ENCODE measurements at places on chromosomes 6 and 20.

DNA sequence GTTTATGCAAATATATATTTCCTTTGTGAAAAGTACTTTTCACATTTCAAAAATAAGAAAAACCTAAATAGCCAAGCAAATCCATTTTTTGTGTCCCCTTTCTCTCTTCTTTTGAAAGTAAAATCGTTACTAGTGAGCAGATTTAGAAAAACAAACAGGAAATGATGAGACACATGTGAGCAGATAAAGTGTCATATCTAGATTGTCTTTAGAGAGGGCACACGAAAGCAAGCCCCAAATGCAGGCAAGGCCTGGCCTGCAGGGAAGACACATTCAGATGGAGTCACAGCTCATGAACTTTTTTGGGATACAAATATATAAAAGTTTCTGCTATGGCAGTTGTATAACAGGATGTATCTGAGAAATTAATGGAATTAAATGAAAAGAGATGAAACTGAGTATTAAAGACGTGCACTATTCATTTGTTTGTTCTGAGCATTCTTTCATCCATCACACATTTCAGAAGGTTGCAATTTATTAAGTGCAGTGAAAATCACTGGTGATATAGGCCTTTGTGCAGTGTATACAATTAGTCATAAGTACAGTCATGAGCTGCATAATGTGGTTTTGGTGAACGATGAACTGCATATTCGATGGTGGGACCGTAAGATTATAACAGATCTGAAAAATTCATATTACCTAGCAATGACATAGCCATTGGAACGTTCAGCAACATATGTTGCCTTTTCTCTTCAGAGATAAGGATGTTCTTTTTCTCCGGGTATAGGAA is 101.4 kb downstream of the PACRG start:
- no peak for DNase-seq

- peak; percentile 86 for DNase-seq
Measured at GRCh38 chr6:46011188-46012085, 4.2 kb downstream of the CLIC5 start.

DNA sequence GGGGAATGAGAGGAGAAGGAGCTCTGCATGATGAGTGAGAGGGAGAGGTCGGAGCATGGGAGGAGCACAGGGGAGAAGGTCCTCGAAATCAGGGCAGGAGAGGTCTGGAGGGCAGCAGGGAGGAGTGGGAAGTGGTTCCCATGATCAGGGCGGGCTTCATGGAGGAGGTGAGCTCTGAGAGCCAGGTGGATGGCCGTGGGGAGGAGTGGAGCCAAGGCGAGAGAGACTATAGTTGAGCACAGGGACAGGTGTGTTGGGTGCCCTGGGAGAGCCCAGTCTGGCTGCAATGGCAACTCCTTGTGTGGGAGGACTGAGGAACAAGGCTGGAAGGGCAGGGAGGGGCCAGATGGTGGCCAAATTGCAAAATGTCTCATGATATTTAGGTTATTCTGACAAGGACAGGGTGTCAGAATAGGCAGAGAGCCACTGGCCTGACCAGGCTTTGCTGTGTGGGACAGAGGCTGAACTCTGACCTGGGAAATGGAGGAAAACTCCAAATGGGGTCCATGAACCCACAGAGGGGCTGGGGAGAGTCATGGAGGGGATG is 21.4 kb downstream of the TTBK1 start:
- DNase-seq, result no peak

DNA sequence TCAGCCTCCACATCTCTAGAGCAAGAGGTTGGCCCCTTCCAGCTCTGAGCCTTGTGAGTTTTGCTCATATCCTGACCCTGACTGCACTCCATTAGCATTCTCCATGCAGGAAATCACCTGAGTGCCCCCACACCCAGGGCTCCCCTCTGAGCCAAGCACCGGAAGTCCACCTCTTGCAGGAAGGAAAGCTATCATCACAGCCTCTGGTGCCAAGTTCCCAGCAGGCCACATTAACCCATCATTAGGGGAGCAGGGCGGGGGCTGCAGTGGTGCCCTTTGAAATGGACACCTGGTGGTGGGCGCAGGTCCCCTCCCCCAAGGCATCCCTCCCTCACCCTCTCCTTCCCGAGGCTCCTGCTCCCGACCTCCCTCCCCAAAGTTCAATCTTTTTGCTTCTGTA is 16.1 kb downstream of the GRM4 start:
- no peak for DNase-seq

- DNase-seq, result no peak
Measured at GRCh38 chr6:15521582-15521981, 141.2 kb downstream of the DTNBP1 start.

GRCh38 chr6:74605922-74606581 is 599.8 kb downstream of the COL12A1 start:
- no peak for DNase-seq

DNA sequence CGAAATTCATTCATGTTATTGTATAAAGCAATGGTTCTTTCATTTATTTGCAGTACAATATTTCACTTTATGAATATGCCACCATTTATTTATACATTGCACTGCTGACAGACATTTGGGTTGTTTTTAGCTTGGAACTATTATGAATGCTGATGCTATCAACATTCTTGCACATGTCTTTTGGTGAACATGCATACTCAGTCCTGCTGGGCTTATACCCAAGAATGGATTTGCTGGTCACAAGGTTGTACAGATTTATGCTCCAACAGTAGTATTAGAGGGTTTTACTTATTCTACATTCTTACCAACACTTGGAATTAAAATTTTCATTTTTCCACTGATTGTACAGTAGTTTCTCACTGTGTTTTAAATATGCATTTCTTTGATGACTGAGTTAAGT is 126.2 kb downstream of the PTPRK start:
- DNase-seq, result no peak

- peak; percentile 74 for DNase-seq
Measured at GRCh38 chr20:62617711-62618483, 24.4 kb upstream of the SLCO4A1 start.

DNA sequence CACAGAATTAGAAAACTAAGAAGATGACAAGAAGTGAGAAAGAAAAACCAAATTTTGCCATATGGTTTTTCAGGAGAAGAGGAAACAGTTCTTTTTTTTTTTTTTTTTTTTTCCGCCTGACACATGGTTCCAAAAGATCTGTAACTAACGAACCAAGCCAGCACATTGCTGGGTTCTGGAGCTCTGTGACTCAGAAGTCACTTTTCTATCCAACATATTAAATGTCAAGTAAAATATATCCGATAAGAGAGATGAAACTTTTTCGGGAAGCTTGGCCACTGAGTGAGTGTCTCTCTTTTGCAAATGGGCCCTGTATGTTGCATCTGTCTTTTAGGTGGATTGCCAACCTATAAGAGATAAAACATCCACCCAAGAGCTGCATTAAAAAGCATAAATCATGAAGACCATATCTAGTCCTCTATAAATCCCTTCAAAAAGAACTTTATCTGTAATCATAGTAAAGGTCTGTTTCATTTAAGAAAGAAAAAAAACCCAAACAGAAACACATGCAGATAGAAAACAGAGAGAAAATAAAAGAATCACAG is 4.6 kb downstream of the METTL24 start:
- no peak for DNase-seq

GRCh38 chr6:127073222-127073621 is 45.2 kb upstream of the RSPO3 start:
- DNase-seq, result no peak

DNA sequence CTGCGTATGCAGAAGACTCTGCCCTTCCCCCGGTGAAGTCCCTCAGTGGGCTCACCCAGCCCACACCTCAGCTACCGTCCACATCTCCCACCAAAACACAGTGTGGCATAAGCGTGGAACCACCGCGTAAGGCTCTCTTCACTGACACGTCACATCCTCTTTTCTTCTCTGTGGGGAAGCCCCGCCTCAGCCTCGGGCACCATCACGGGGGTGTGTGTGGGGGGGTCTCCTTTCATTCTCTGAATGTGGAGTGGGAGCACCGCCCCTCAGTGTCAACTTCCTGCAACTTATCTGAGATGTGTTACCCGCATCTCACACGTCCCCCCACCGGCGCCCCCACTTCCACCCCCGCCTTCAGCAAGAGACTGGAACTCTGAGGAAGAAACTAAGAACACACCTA is 388.4 kb upstream of the JARID2 start:
- peak; percentile 75 for DNase-seq

- no peak for DNase-seq
Measured at GRCh38 chr6:65557224-65557623, 149.8 kb downstream of the EYS start.

GRCh38 chr6:107862383-107862782 is 38.3 kb upstream of the SCML4 start:
- DNase-seq, result no peak

- DNase-seq, result no peak
Measured at GRCh38 chr6:39665861-39666260, 59.3 kb downstream of the KIF6 start.

Measured in activated CD8-positive, alpha-beta T cell treated with anti-CD3 and anti-CD28 coated beads, Interleukin-2, amount 10 ng/mL, durations not matched to agents 7 days and 5 days (primary cell).